Calu3 (cell line): ENCODE measurements at places on chromosomes 7 and 10.

GRCh38 chr10:70584909-70585544, 17.5 kb downstream of the PRF1 start:
- no peak for DNase-seq

- DNase-seq = no peak
Measured at GRCh38 chr7:2114052-2114451, 118.7 kb downstream of the MAD1L1 start.

DNA sequence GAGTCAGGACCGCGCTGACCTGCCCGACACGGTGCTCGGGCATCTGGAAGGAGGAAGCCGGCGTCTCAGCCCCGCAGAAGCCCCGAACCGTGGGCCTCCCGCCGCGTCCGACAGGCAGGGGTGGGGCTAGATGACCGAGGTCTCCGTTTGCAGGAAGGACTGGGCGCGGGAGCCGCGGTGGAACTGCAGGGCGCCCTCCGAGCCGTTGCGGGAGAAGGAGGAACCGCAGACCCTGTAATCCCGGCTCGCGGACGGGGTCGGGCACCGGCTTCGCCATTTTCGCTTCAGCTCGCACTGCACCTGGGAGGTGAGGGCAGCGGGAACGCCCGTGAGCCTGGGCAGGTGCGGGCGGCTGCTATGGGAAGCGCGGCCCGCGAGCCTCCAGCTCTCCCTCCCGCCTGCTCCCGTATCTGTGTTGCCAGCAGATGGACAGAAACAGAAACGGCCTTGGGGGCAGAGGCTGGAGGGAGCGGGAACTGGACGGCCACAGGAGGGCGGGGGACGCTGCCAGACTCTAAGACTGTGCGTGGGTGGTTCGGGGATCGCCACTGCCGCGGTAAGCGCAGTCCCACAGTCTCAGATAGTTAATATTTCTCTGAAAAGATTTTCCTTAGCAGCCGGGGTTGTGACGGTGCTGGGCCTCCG, 114.1 kb downstream of the VIPR2 start:
- peak; percentile 80 for DNase-seq

DNA sequence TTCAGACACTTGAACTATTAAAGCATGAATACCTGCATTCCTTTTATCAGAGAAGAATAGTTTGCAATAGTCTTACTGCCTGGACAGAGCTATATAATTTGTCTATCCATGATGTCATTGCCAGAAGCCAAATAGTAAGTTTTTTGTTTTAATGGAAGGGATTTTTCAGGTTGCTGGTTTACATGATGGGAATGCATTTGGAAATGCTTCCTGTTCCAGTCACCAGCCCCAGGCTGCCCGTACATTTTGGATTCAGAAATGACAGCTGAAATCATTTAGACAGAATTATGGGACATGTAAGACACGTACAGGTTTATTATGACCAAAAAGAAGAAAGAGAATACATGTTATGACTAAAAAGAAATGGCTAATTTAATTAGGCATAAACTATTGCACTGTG, 293.1 kb downstream of the CDK14 start:
- DNase-seq = no peak

GRCh38 chr7:117445206-117445605, 17.9 kb upstream of the ASZ1 start:
- peak; percentile 74 for DNase-seq

GRCh38 chr7:85471740-85472139, 284.9 kb upstream of the SEMA3D start:
- DNase-seq = no peak

DNA sequence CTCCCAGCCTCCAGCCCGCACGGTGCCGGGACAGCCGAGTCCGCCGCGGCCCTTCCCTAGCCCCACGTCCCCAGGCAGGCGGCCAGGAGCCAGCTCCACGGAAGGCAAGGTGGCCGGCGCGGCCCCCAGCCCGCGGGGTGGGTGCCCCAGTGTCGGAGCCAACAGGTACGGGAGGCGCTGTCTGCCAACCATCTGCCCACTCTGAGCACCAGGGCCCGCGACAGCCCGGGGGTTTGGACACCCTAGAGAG, 75.8 kb downstream of the CALN1 start:
- DNase-seq = no peak

DNA sequence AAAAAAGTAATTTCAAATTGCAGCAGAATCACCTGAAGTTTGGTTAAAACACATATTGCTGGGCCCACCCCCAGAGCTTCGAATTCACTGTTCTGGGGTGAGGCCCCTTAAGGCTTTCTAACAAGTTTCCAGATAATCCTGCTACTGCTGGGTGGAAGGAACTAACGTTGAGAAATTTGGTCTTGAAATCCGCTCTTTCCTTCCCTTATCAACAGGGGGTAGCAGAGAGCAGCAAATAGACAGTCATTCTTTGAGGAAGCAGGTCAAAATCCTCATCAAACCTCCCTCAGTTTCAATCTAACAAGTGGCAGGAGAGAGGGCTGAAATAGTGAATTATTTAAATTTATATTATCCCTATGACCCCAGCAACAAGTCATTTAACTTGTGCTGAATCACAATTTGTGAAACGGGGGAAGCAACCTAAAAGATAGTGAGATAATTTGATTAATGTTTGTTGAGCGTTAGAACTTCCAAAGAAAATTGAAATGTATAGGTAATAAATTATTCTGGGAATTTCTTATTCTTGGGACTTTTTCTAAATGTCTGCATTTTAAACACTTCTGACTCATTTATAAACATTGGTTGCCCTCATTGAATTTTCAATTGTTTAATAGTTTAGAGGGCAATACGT, 21.7 kb upstream of the MALSU1 start:
- peak; percentile 78 for DNase-seq

- peak; percentile 41 for DNase-seq
Measured at GRCh38 chr10:4127518-4128315, 342.7 kb upstream of the KLF6 start.

GRCh38 chr7:107387128-107387527, 82.7 kb upstream of the GPR22 start:
- no peak for DNase-seq

- no peak for DNase-seq
Measured at GRCh38 chr7:100107125-100107737, 5.8 kb downstream of the AP4M1 start.

DNA sequence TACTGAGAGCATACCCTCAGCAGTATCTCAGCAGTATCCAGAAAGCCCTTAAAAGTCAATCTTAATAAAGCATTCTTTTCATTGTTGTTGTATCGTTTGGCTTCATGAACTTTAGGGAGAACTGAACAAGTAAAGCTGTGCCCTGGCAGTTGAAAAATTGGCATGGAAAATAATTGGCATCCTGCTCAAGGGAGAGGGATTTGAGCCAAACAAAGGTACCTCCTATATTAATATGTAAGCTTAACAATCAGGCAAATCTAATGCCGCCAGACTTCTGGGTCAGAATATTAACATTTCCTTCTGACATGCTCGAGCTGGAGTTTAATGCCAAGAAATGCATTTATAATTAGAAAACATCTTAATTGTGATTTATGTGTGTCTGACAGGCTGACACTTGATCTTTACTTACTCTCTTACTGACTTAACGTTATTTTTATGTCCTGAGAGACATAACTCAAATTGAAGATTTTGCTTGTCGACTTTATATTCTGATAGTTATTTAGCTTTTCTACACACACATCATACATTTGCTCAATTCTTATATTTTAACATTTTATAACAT, 42.1 kb upstream of the PCDH15 start:
- no peak for DNase-seq

DNA sequence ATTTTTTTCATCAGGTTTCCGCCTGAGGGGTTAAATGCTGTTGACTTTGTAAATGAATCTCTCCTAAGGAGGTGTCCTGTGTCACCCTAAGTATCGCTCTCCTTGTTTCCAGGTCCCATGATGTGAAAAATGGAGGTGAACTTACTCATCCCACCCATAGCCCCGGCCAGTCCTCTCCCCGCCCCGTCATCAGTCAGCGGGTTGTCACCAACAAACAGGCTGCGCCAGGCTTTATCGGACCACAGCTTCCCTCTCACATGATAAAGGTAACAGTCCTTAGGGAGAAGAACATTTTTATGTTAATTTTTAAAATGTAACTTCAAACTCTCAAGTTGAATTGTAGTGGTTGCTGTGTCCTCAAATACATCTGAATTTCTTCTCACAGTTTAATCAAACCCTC, 116.5 kb downstream of the ANKRD61 start:
- DNase-seq = no peak

GRCh38 chr10:3867454-3868270, 82.7 kb upstream of the KLF6 start:
- DNase-seq = no peak

- no peak for DNase-seq
Measured at GRCh38 chr7:139703487-139704307, 74.1 kb downstream of the HIPK2 start.

DNA sequence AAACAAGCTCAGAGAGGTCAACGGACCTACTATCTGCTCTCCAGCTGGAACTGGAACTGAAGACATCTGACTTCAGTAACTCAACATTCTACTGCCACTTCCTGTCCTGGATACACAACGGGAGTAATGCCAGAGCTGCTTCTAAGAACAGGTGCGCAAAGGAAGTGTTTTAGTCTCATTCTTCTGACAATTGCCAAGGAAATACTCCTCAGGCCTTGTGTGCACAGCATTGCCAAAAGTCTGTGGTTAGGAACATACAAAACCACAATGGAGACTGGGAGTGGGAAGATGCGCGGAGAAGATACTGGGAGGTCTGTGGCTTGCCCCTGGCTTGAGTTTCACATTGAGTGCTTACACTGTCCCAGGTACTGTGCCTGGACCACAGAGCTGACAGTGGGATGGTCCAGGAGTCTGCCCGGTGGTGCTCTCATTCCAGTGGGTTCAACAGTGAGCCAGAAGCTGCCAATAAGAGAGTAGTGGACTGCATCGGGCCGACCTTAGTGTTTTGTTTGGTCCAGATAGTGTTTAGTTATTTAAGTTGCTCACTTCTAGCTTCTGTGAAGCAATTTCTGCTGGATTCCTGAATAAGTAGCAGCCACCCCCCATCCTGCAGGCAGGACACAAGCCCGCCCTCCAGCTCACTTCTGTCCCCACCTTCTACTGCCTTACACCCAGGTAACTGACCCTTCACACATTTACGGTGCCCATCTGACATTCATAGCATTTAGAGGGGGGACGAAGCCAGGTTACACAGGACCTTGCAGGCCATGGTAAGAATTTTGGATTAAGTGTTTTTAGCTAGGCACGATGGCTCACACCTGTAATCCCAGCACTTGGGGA, 10.3 kb downstream of the TBL2 start:
- DNase-seq = no peak

- DNase-seq = no peak
Measured at GRCh38 chr7:132964876-132965275, 117.0 kb downstream of the CHCHD3 start.

- DNase-seq = no peak
Measured at GRCh38 chr7:106424476-106425016, 139.8 kb upstream of the NAMPT start.

DNA sequence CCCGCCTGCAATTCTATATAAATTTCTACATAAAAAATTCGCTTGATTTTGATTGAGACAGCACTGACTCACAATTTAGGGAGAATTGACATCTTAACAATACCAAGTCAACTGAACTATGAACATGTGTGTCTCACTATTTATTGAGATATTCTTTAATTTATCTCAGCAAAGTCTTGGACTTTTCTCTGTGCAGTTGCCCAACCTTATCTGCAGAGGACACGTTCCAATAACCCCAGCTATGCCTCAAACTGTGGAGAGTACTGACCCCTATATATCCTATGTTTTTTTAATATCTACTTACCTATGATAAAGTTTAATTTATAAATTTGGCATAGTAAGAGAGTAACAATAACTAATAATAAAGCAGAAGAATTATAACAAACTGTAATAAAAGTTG, 69.4 kb upstream of the PIP4K2A start:
- DNase-seq = no peak

GRCh38 chr10:64732372-64732957, 1211.3 kb downstream of the REEP3 start:
- DNase-seq = no peak
